ENCODE measurements at places on chromosomes 13 and 19.

- no peak for DNase-seq
- H3K36me3 ChIP-seq: no peaks in the 10 kb centered on the region
- peaks cover 23% of the 10 kb centered on the region for H3K27me3 ChIP-seq
- H3K4me1 ChIP-seq: no peaks in the 10 kb centered on the region
These were observed 11.9 kb downstream of the EFNB2 start for GRCh38 chr13:106523576-106523975.

GRCh38 chr19:35717665-35718344 lies at the start of gene KMT2B:
Gene KMT2B (plus strand): TSS chr19:35718003. CDS start chr19:35718019, 16 bp downstream.
- H3K36me3 ChIP-seq: peaks cover 44% of the 10 kb centered on the region
- H3K4me3 ChIP-seq: peak within 1 kb of the TSS; percentile 95
- DNase-seq: peak; percentile 98
- H3K27me3 ChIP-seq: no peaks in the 10 kb centered on the region

DNA sequence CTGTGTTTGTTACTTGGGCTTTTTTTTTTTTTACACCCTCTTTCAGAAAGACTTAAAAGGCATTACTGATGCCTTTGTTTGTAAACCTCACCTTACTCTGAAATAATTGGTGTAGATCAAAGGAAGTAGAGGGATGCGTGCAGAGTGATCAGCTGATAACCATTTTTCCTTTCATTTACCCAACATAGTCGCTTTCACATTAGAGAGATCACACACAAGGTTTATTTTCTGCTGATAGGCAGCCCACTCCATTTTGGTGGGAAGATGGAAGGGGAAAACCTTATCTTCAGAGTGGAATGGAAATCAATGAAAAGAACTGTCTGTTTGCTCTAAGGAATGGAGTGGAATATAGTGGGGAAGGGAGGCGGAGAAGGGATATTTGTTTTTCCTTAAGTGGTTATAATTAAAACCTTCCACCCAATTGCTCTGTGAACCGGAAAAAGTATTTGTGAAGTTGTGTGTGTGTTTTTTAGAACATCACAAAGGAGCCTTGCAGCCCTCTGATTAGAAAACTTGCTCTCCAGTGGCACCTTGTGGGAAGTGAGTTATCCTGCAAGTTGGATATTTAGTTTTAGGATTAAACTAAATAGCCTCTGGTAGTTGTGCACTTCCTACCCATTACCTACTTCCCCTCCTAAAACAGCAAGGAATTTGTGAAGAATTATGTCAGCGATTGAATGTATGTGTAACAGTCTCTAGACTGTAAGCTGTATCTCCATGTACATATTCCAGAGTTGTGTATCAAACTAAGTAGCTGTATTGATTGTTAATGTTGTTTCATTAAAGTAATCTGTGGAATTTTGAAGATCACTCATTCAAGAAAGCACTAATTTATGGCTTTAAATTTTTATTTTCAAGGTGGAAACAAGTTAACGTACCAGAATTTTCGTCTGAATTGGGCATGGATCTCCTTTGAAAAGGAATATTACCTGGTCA lies 76.8 kb downstream of the FREM2 start:
- no peak for DNase-seq
- H3K4me1 ChIP-seq: no peaks in the 10 kb centered on the region
- H3K27me3 ChIP-seq: no peaks in the 10 kb centered on the region
- no peak overlapping the region for H3K27ac ChIP-seq
- H3K4me3 ChIP-seq: no peak overlapping the region

- DNase-seq: no peak
- no peaks in the 10 kb centered on the region for H3K4me1 ChIP-seq
- no peaks in the 10 kb centered on the region for H3K27me3 ChIP-seq
These were observed 26.6 kb downstream of the GNG7 start for GRCh38 chr19:2675892-2676291.

DNA sequence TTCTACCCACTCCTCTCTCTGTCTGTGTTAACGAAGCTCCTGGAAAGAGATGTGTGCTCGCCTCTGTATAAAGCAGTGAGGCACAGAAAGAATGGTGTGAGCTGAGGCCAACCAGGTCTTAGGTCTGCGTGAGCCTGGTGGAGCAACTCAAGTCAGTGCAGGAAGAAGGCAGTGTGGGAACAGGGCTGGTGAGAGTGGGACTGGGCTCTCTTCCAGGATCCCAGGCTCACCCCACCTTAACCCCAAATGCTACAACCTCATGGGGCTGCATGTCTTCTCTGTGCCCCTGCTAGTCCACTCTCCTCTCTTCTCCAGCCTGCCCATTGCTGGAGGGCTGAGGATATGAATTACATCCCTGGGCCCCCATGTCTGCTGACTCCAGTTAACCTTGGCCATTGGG lies 127.4 kb downstream of the DCT start:
- DNase-seq: no peak
- no peaks in the 10 kb centered on the region for H3K36me3 ChIP-seq
- no peaks in the 10 kb centered on the region for H3K27me3 ChIP-seq
- H3K27ac ChIP-seq: no peak overlapping the region
- H3K4me1 ChIP-seq: no peaks in the 10 kb centered on the region

DNA sequence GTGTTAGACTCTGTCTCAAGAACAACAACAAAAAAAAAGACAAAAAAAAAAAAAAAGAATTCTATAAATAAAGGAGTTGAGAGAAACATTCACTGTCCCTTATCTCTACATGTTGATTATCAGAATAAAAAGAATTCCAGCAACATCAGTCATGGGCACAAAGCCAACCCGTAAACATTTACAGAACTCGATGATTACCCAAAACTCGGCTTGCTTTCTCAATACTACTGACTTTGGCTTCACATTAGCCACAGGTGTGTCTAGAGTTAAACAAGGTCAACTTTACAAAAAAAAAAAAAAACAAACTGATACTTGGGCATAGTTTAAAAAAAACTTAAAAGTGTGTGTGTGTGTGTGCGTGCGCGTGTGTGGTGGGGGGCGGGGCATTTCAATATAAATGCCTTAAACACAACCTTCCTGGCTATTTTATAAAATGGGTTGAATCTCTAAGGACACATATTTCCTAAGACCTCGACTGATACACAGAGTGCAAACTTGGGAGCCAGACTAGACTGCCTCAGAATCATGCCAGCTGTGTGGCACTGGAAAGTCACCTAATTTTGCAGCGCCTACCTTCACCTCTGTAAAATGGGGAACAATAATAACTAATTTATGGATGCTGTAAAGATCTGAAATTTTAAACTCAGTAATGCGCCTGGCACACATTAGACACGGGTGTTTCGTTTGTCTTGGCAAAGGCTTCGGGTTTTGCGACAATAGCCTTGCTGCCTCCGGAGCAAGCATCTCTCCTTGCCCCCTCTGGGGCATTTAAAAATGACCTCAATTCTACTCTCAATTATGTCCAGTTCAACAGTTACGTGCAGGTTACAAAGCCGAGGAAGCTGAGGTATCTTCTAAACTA lies 922 bp downstream of the EBPL start:
- H3K36me3 ChIP-seq: peaks cover 9% of the 10 kb centered on the region
- H3K4me3 ChIP-seq: peak overlapping the region; percentile 90
- peaks cover 9% of the 10 kb centered on the region for H3K4me1 ChIP-seq
- no peaks in the 10 kb centered on the region for H3K27me3 ChIP-seq
- H3K27ac ChIP-seq: peak overlapping the region; percentile 67

DNA sequence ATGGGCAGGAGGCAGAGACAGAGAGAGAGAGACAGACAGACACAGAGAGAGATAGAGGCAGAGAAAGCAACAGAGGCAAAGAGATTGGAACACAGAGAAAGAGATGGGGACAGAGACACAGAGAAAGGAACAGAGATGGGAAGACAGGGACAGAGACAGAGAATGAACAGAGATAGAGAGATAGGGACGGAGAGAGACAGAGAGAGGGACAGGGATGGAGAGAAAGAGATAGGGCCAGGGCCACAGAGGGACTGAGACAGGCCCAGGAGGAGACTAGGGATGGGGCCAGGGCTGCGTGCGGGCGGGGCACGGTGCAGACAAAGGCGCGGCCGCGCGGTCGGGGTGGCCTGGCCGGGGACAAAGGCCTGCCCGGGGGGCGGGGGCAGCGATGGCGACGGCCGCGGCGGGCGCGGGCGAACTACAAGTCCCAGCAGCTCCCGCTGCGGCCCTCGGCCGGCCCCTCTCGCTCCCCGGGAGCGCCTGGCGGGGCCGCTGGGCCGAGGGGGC lies at the start of gene ZNF358:
Gene ZNF358 (plus strand): TSS at position 459 of the 507 bp plus-strand sequence. CDS start 3,140 bp downstream, outside the sequence.
- peak within 1 kb of the TSS; percentile 33 for H3K27ac ChIP-seq
- peak within 1 kb of the TSS; percentile 72 for H3K4me3 ChIP-seq
- H3K4me1 ChIP-seq: peaks cover 6% of the 10 kb centered on the region
- H3K27me3 ChIP-seq: peaks cover 28% of the 10 kb centered on the region

- no peak overlapping the region for H3K4me3 ChIP-seq
- DNase-seq: no peak
- H3K4me1 ChIP-seq: no peaks in the 10 kb centered on the region
- H3K27ac ChIP-seq: no peak overlapping the region
- no peaks in the 10 kb centered on the region for H3K36me3 ChIP-seq
These were observed 50.3 kb downstream of the RAP2A start for GRCh38 chr13:97484301-97484700.

DNA sequence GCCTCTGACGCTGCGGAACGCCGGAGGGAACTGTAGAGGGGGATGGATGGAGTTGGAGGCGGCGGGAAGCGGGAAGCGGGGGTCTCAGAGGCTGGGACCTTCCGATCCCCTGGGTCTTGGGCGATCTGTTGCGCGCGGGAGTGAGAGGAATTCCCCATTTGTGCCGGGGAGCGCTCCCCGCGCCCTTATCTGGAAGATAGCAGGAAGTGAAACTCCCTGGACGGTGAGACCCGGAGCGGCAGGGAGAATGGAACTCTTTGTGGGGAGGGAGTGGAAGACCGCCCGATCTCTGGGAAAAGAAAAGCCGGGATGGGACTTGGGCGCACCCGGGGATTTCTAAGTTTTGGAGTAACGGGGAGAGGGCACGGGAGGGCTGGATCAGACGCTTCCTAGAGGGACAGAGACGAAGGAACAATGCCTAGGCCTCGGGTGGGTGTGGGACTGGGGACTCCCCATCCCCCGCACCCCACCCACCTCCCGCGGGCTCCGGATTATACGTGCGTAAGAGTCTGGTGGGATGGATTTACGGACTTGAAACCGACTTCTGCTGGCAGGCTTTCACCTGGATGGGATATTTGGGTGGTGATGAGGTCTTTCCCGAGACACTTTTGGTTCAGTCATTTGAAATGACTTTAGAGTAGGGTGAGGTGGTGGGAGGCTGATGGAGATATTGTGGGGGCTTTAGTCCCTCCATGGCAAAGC lies 495 bp downstream of the LSR start:
- no peak for DNase-seq
- peak overlapping the region; percentile 64 for H3K4me3 ChIP-seq
- no peaks in the 10 kb centered on the region for H3K36me3 ChIP-seq
- peaks cover 57% of the 10 kb centered on the region for H3K27me3 ChIP-seq
- H3K27ac ChIP-seq: no peak overlapping the region

DNA sequence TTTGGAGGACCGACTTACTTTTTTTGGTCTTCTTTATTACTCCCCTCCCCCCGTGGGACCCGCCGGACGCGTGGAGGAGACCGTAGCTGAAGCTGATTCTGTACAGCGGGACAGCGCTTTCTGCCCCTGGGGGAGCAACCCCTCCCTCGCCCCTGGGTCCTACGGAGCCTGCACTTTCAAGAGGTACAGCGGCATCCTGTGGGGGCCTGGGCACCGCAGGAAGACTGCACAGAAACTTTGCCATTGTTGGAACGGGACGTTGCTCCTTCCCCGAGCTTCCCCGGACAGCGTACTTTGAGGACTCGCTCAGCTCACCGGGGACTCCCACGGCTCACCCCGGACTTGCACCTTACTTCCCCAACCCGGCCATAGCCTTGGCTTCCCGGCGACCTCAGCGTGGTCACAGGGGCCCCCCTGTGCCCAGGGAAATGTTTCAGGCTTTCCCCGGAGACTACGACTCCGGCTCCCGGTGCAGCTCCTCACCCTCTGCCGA lies 409 bp downstream of the FOSB start:
- no peaks in the 10 kb centered on the region for H3K36me3 ChIP-seq
- H3K4me3 ChIP-seq: peak overlapping the region; percentile 85
- H3K27ac ChIP-seq: peak overlapping the region; percentile 92
- H3K27me3 ChIP-seq: peaks cover 38% of the 10 kb centered on the region

DNA sequence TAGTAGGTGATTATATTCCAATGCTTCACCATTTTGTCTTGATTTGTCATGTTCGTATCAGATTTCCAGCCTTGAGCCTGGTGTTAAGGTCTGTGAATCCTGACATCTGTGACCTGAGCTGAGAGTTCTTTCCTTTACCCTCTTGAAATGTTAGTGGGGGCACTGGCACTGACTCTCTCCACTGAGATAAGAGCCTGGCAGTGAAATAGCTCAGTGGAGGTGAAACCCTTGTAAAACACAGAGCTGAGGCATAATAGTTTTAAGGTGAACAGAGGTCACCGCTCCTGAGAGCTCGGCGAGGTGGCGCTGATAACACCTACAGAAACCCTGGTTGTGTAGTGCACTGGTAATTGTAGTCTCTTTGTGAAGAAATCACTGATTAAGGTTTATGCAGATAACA lies 748.2 kb downstream of the DIAPH3 start:
- H3K4me3 ChIP-seq: no peak overlapping the region
- no peaks in the 10 kb centered on the region for H3K36me3 ChIP-seq
- DNase-seq: no peak
- H3K27ac ChIP-seq: no peak overlapping the region
- no peaks in the 10 kb centered on the region for H3K27me3 ChIP-seq

DNA sequence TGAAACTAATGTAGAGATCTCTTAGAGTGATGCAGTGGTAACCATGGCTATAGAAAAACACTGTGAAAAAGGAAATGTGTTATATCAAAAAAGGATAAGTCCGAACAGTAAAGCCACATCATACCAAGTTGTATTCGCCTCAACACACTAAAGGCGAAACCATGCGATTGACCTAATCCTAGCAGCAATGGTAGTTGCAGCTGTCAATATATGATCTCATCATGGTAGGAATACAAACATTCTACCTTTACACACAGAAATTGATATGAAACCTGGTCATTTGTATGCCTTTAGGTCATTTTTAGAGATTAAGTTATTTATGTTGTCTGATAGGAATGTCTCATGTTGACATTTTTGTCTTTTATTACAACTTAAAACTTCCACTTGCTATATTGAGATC lies 271.9 kb downstream of the SLITRK6 start:
- H3K36me3 ChIP-seq: no peaks in the 10 kb centered on the region
- no peak overlapping the region for H3K4me3 ChIP-seq
- H3K27me3 ChIP-seq: no peaks in the 10 kb centered on the region
- DNase-seq: no peak

DNA sequence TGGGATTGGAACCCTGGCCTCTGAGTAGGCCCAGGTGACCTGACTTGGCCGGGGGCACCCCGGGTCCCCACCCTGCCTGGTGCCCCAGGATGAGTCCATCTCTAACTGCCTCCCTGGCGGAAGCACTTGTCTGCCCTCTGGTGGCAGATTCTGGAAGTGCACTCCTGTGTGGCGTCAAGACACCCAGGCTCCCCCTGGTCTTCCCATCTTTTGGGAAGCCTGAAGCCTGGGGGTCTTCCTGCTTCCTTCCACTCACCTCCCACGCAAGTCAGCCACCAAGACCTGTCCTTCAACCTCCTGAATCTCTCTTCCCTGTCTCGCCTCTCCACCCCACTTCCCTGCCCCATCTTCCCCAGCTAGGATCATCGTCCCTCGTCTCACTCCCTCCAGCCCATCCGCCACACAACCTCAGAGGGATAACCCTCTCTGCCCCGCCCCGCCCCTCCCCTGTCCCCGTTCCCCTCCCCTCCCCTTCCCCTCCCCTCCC lies 7.4 kb downstream of the RABAC1 start:
- DNase-seq: peak; percentile 76
- H3K27ac ChIP-seq: peak overlapping the region; percentile 61
- no peaks in the 10 kb centered on the region for H3K27me3 ChIP-seq
